ENCODE measurements at places on chromosomes 2 and 18.

GRCh38 chr2:231795525-231796327, 9.5 kb downstream of the COPS7B start:
- peak; percentile 95 for DNase-seq

- DNase-seq = peak; percentile 44
These were observed 56.1 kb downstream of the RHBDD1 start for GRCh38 chr2:226891780-226892590.

DNA sequence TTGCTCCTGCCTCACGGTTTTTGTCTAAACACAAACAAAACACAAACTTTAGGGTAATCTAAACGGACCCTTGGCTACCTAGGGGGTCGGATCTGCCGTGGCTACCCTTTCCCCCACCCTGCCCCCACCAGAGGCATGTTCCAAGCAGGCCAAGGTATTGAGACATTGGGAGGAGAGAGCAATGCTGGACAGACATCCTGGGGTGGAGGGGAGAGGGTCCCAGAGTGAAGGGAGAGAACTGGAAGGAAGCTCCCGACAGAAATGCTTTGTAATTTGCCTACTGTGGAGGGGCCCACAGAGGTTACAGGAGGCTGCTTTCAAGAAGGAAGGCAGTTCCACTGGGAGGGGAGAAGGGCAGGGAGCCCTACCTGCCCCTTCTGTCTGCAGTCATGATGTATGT, 13.9 kb upstream of the MAT2A start:
- no peak for DNase-seq

DNA sequence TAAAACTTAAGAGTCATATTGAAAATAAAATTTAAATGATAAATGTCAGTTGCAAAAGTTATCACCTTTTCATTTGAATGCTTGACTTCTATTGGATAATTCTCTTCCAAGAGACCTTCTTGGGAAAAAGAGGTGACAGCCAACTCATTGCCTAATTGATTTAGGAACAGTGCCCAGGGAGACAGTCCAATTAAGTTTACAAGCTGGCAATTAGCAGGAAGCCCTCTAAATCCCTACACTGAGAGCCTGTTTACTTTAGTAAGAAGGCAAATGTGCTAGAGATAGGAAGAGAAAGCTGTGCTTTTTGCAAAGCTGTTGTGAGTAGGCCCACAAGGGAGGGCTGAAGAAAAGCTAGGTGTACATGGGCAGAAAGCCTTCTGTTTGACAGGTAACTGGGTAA, 189.1 kb downstream of the WDPCP start:
- no peak for DNase-seq

- peak; percentile 87 for DNase-seq
These were observed 98.3 kb upstream of the ID2 start for GRCh38 chr2:8583400-8584173.
